ENCODE measurements at places on chromosomes 4 and X. TPM values are rescaled to one million over a fixed set of nuclear protein-coding genes. Genes with fewer than 3 reads are reported as not detected.

GRCh38 chrX:46941341-46941740, 29.1 kb downstream of the JADE3 start:
- no peak for DNase-seq

- DNase-seq = no peak
Measured at GRCh38 chr4:169052594-169052945, 42.5 kb upstream of the CBR4 start.

The UGT2B17 gene
- not detected for total RNA-seq

The BMP15 gene
- total RNA-seq = not detected

The ZNF157 gene
- total RNA-seq = 0.09 TPM
